Progenitor cell of endocrine pancreas (in vitro differentiated cells): ENCODE measurements at places on chromosomes 1 and 21. TPM values are rescaled to one million over a fixed set of nuclear protein-coding genes. Genes with fewer than 3 reads are reported as not detected.
A peak's percentile ranks its signal among the peaks of the same experiment; 100 is the strongest.

- no peak for DNase-seq
Measured at GRCh38 chr1:151013518-151013917, 5.3 kb downstream of the PRUNE1 start.

DNA sequence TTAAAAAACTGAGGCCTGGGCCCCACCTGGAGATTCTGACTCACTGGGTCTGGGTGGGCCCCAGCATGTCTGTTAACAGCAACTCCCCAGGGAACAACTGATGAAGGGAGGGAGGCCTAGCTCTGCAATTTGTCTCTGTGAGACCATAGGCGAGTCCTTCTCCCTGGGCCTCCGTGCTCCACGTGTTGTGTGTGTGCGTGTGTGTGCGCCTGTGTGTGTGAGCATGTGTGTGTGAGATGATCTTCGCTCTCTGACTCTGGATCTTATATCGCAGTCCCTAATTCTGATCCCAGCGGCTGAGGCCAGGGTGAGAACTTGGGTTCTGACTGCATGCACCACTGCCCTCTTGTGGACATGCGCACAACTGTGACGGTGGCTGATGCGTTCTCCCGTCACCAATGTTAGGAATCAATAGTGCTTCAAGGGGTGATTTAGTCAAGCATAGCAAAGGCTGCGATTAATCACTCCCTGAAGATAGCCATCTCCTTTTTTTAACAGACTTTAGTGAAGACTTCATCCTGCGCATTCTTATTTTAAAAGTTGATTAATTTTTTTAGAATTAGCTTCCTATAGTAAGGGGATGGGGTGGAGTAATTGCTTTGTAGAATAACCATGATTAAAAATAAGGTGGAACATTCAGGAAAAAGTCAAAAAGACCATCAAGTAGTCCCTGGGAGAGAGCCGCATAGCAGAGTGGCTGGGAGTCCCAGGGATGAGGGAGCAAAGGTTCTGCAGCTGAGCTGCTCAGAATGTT, 62.4 kb upstream of the USP24 start:
- peak; percentile 69 for DNase-seq

DNA sequence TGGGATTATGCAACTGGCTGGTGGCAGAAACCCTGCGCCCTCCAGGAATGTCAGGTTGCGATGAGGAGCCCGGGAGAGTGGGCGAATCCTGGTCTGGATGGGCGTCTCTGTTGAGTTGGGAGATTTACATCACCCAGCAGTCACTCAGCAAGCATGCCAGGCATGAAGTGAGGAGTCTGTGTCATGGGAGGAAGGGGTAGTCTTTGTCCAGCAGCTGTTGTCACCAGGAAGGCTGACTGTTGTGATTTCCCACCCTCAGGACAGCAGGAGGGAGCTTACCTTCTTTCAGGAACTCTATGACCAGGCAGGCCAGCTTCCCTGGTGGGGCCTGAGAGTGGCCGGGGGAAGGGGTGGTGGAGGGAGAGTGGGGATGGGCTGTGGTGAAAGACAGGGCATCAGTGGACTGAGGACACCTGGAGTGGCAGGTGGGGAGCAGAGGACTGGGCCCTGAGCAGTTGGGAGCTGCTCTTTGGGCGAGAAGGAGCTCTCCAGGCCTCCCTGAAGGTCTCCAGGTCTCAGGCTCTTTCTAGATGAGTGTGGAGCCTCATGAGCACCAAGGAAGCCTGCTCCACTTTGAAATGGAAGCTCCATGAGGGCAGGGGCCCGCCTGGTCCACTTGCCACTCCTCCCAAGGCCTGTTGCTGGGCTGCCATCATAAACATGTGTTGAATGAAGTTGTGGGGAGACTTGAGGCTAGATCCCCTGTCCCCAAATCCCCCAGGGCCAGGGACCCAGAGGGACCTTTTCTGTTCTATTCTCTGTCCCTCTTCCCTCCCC, 21.3 kb upstream of the PKP1 start:
- no peak for DNase-seq

OR2L5 gene
- not detected in 2 replicates for total RNA-seq

GRCh38 chr21:35043549-35043948, 5.6 kb downstream of the RUNX1 start:
- DNase-seq, result no peak

NCAM2 gene
- total RNA-seq, result 0.60 and 1.1 TPM in 2 replicates

DNA sequence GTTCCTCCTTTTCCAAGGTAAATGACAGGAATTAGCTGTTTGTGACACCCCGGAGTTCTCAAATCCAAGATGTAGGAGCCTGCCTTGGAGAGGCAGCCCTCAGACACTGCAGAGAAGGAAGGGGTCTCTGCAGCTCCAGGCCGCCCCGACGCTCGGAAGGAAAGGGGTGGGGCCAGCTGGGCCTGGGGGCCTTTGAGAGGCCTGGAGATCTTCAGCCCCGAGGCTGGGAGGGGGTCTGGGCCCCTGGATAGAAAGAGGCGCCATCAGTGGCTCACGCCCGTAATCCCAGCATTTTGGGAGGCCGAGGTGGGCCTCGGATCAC, 1.1 kb upstream of the TNFRSF18 start:
- no peak for DNase-seq

DNA sequence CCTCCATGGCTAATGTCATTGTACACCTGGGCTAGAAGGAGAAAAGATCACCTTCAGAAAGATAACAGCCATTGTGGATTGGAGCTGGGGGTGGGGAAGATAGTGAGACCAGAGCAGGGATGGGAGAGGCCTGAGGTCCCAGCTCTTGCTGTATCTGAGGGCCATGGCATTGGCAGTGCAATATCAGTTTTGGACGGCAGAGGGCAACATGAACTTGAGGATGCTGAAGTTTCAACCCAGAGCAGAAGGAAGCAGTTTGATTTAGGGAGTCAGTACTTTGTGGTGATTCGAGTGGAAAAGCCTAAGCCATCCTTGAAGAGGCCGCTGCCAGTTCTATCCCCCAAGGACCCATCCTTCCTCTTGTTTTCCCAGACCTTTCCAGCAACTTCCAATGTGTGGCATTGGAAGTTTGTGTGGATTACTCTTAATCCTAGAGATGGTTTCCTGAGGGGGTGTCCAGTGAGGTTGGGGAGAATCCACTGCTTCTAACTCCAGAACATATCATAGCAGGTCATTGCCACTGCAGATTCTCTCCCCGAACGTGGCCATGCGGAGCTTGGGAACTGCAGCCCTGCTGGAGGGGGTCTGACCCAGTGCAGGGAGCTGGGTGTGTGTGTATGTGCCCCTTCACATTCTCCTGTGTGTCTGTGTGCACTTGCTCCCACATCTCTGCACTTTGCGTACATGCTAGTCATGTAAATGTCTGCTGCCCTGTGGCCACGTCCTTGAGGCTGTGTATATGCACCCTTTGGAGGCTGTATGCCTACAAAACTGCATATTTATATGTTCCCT, 24.1 kb downstream of the SLC26A9 start:
- DNase-seq, result peak; percentile 59

NOS1AP gene
- 5.6 and 6.0 TPM in 2 replicates for total RNA-seq

USH2A gene
- 0.55 and 0.78 TPM in 2 replicates for total RNA-seq

GRCh38 chr21:26140164-26140579, 30.4 kb downstream of the APP start:
- no peak for DNase-seq

CFHR5 gene
- not detected in 2 replicates for total RNA-seq

DNA sequence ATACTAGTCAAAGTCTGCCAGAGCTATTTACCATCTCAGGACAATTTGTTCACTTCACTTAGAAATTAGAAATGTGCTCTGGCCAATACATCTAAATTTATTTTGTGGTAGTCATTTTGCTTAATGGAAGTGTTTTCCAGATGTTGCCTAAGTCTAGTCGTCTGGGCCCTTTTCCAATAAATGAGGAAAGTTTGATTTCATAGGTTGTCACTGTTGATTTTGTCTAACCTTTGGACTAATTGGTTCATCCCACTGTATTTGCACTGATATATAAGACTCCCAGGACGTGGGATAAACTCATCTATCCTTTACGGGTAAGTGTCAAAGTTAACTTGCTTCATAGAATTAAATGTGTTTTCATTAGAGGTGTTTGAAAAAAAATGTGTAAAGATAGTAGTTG, 79.1 kb downstream of the TPR start:
- no peak for DNase-seq

DNA sequence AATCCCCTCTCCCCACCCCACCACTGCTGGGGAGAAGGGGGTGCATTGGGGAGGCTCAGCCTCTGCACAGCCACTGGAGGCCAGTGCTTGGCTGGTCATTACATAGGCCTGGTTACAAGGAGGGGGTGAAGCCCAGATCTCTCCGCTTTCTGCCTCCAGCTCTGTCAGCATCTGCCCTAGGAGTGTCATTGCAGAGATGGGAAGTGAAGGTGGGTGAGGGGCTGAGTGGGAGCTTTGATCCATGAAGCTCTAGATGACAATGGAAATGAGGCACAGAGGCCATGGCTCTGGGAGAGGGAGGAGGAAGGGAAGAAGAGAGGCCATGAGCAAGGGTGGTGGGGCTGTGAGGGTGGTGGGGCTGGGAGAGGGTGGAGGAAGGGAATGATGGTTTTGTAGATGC, 411.6 kb downstream of the MATN1 start:
- DNase-seq, result peak; percentile 3

DNA sequence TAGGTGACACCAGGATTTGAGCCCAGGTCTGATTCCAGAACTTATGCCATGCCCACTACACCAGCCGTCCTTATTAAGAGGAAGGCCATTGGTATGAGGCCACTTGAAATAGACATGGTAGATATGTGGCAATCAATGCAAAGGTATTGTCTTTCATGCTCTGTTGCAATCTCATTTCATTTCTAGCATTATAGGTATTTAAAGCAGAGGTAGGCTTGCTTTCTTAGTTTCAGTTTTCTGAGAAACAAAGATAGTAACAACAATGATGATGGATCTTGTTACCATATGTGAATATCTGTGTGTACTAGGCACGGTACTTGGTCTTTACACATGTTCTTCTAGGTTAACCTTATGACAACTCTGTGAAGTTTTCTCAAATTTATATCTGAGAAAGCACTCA, 113.1 kb downstream of the FGGY start:
- no peak for DNase-seq

KLHDC7A gene
- 0.96 and 1.6 TPM in 2 replicates for total RNA-seq
